ENCODE measurements at places on chromosomes 5 and 9.

- DNase-seq, result no peak
Observed at GRCh38 chr5:135811007-135811406, 23.5 kb upstream of the SLC25A48 start.

GRCh38 chr9:84838879-84839278 is 169.3 kb downstream of the NTRK2 start:
- no peak for DNase-seq

- DNase-seq, result no peak
Observed at GRCh38 chr9:137974746-137975526, 97.4 kb downstream of the CACNA1B start.

GRCh38 chr9:106755736-106756135 is 107.2 kb upstream of the ZNF462 start:
- DNase-seq, result no peak

DNA sequence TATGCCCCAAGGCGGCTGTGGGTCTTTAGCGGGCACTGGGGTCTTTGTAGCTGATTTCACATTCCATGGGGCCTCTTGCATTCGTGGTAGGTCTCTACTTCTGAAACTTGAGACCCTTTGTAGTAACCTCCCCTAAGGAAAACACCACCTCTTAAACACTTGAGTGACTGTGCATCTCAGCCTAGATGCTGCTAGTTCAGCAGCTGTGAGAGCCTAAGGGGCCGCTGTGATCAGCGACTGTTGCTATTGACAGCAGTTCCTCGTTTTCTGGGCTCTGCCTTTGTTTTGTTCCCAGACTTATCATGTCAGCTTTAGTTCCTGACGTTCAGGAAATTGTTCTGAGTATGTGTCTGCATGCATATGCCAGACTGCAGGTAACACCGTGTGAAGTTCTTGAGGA is 171.2 kb downstream of the HSPA4 start:
- DNase-seq, result no peak

DNA sequence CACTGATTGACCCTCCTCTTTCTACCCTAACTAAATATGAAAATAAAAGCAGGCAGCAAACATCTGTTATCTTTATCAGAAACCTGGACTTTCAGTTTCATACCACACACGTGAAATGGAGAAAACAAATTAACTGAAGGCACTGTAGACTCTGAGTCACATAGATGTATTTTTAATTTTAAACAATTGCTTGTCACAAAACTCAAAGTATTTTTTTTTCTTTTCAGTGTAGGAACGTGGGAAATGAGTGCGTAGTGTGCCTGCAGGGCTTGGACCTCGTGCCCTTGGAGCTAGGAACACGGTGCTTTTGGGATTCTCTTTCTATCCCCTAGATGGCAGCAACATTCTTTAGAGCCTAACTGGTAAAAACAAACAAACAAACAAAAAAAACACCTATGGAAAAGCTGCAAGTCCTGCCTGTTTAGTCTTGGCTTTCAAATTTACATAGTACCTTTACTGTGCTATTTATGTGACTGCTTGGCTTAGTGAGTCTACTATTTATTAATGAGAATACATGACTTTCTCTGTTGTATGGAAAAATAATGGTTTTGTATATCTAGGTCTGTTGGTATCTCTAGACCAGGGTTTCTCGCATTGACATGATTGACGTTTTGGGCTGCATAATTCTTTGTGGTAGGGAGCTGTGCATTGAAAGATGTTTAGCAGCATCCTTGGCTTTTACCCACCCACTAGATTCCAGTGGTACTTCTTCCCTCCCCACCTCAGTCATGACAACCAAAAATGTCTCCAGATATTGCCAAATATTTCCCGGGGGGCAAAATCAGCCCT is 16.8 kb upstream of the ACTBL2 start:
- DNase-seq, result no peak

GRCh38 chr5:136491806-136492205 is 126.5 kb upstream of the TRPC7 start:
- DNase-seq, result no peak

DNA sequence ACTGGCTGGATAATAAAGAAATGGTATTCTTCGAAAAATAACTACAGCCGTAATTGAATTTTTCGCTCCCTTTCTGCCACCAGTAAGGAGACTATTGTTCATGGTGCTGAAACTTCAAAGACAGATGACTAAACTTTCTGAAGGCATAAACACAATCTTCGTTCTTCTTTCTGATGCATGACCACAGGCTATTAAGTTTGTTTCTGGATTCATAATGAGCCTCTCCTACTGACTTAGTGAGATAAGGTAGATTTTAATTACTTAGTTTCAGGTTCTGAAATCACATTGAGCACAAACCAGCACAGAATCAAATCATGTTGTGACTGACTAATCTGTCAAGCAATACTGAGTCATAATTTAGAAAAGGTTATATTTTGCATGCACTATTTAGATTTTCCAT is 441.8 kb upstream of the CCNG1 start:
- DNase-seq, result no peak
